ENCODE measurements at places on chromosomes 1 and 21. TPM values are rescaled to one million over a fixed set of nuclear protein-coding genes. Genes with fewer than 3 reads are reported as not detected.
A peak's percentile ranks its signal among the peaks of the same experiment; 100 is the strongest.

The UBE2U gene
- 0.52 TPM for polyA plus RNA-seq

- no peak for DNase-seq
These were observed 122.1 kb downstream of the LRIG2 start for GRCh38 chr1:113194846-113195830.

DNA sequence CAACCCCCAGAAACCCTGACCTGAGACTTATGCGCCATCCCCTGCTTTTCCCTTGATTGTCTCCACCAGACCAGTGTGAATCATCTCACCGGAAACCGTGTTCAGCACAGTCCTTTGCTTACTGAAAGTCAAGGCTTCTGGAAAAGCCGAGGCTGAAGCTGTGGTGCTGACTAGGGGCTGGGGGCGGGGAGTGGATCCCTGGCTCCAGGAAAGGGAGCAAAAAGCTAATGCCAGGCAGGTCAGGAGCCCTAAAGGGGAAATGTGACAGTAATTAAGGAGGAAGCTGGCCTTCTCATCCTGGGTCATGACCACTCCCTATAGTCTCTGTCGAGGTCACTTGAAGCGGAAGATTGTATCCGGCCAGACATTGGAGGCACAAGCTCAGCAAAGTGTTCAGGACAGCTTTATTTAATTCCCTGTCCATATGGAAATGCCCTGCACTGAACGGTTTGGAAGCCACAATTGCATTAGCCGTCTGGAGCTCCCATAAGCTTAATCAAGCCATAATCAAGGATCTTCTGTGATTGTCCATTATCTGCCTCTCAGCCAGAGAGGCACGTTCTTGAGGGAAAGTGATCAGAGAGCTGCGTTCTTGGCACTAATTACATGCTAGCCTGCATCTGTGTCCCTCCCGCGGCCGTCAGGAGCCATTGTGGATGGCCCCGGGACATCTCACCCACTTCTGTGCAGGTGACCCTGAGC, 403.6 kb downstream of the RRAGC start:
- no peak for DNase-seq

DNA sequence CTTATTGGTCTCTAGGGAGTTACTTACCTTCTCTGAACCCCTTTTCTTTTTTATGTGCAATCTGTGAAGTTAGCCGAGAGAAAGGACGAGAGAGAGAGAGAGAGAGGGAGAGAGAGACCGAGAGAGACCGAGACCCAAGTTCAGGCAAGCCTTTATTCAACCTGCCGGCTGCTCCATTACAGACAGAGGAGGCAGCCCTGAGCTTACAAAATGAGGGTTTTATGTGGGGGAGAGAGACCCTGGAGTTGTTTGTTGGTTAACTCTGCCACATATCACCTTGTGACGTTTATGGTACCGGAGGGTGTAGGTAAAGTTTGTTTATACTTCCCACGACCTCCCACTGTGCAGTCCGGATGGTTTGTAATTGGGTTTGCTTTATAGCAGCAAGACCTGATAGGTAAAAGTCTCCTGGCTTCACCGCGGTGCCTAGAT, 1.5 kb upstream of the MCOLN3 start:
- peak; percentile 15 for DNase-seq

- DNase-seq: no peak
These were observed 19.9 kb upstream of the SERPINC1 start for GRCh38 chr1:173937062-173937461.

DNA sequence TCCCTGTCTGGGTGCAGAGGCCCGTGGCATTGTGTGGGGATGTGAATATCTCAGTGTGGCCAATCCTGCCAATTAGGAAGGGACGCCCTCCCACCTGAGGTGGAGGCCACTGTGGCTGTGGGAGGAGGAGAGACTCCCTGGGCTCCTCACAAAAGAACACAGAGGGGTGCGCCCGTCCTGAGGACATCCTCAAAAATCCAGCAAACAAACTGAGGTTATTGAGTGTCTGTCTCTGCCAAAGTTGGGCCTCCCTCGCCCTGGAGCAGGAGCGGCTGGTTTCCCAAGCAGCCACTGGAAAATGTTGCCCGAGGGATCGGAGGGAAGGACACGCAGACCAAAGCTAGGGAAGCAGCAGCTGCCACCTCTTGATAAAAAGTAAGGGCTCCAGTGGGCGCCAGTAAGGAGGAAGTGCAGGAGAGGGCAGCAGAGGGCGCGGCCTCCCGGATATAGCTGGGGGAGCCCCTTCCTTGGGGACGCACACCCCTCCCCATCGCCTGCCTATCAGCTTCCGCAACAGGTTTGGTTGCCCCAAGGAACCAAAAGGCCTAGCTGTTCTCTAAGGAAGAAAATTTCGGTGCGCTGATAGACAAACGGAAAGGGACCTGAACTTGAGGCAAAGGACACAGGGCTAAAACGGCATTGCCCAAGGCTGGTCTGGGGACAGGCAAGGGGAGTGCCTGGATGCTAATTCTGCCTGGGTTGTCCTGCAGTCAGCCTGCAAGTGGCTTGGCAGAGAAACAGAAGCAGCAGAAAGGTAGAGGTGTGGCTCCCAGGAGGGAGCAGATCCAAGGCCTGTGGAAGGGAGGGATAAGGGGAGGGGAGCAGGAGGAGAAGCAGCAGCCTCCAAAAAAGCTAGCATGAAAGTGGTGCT, 1.7 kb upstream of the GRIK3 start:
- no peak for DNase-seq

DNA sequence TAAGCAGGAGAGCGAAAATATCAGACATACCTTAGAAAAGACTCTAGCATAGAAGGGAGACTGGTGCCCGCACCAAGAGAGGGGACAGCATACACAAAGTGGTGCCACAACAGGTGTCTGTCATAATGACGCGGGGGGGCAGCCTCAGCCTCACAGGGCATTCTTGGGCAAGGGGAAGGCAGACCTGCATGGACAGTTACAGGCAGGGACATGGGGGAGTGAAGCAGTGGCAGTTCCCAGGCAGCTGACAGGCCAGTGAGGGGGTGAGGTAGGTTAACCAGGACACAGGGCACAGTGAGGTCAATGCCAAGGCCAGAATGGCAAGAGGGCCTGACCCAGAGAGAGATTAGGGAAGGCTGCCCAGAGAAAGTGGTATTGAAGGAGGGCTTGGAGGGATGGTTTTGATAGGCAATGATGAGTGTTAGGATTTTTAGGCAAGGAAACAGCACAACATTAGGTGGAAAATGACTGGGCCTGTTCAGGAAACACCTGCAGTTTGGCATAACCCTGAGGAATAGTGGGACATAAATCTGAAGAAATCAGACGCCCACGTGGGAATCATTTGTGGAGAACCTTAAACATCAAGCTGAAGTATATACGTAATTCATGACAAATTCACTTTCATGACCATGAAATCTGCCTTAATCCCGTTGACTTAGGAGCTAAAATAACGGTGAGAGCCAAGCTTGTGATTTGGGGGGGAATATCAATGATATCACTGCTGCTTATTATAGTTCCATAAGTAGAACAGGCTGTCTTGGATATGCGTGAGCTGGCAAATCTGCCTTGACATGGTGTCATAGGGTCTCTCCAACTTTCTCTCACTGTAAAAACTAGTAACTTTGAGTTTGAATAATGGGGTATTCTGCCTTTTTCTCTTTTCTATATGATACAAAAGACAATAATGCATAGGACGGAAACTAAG, 8.9 kb downstream of the PTPN14 start:
- DNase-seq: no peak

DNA sequence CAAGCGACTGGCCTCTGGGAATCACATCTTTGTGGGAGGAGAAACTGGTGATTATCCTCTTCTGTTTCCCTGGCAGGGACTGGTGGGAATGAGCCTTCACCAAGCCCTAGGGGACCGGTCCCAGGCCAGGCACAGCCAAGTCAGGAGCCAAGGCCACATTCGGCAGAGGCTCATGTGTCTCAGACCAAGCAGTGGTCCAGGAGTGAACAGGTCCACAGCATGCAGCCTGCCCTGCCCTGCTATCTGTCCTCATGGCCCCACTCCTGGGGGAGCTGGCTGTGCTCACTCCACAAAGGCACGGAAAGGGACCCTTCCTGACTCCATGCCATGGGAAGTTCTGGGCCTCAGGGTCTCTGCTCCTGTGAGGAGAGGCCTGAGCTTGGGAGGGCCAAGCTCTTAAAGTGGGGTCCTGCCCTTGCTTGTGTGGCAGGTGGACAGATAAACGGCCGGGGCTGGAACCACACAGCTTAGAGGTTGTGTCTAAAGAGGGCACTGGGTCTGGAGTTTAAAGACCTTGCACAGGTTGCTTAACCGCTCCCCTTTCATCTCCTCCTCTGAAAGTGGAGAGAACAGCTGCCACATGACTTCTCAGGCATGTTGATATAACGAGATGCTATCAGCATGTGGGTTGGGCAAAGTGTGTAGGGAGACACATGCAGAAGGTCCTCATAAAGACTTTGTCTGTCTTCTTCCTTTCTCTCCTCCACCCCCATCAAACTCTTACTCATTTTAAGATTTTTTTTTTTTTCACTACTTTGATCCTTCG, 57.5 kb downstream of the CASQ2 start:
- no peak for DNase-seq

DNA sequence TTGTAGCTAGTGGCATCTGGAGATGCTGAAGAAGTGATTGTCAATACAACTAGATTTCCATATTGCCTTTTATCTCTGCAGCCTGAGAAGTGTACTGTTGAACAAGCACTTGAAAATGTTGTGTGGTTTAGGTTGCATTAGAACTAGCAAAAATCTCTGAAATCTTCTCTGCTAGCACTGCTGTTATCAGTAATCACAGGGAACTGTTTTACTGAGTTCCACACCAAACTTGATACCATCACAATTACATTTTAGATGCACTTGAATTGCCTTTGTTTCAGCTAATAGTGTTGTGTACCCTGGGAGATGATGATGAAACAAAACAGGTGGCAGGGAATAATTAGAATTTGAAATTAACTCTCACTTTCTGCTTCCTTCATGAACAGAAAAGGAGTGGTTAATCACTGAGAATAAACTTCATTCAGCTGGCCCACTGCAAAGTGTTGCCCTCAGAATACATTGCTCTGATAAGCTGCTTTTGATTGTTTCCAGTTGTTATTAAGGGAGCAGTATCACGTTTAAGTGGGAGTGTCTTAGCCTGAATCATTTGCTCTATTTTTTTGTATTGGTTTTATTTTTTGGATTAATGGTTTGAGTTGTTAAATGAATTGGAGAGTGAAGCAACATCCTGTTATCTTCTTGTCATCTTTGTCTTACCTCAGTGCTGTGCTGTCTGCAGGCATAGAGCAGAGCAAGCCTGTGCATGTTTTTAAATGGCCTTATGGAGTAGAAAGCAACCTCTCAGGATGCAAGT, 13.0 kb downstream of the FAM20B start:
- DNase-seq: no peak

DNA sequence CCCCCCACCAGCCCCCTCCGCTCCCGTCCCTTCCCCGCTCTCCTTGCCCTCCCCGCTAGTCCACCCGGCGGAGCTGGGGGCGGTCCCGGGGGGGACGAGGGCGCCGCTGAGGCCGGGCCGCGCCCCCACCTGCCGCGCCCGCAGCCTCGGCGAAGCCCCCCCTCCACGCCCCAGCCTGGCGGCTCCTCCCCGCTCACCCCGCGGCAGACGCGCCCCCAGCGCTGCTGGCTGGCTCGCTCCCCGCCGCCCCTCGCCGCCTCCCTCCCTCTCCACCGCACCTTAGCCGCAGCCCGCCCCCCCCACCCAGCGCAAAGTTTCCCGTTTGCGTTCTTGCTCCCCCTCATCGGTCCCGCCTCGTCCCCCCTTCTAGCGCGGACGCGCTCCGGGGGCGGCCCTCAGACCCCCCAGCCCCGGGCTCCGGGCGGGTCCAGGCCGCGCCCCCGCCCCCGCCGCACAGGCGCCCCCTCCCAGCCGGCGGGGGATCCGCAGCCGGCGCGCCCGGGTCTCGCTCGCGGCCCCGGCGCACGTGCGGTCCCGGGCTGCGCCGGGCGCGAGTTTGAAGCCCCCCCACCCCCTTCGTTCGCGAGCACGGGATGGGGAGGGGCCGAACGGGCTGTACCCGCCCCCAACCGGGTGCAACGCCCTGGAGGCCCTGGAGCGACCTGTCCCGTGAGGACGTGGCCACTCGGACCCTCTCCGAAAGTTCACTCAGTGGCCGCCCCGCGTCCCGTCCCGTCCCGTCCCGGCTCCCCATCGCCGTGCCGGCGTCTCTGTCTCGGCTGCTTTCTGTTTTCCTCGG, 623 bp downstream of the PTPRF start:
- no peak for DNase-seq

- no peak for DNase-seq
These were observed 3.9 kb upstream of the FAM78B start for GRCh38 chr1:166170726-166171125.

The RORC gene
- polyA plus RNA-seq: 1.3 TPM

The SPRR2A gene
- polyA plus RNA-seq: not detected

DNA sequence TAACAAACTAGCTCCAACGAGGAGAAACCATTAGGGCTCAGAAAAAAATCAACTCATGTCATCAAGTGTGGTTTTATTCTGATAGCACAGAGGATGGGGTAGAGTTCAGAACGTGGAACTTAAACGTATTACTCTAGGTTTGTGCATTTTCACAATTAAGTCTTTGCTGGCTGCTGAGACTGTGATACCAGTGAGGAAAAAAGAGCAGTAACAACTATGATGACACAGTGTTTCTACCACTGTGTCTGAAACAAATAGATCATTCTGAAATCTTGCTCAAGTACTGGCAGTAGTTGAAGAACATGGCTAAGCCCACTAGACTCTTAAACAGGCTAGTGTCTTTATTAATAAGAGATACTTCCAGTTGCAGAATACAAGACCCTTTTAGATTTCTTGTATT, 31.0 kb downstream of the NUCKS1 start:
- DNase-seq: no peak

The ADAMTS1 gene
- 124 TPM for polyA plus RNA-seq

The KIF2C gene
- 28.1 TPM for polyA plus RNA-seq

The RPE65 gene
- 0.09 TPM for polyA plus RNA-seq

GRCh38 chr1:218778257-218779126, 395.2 kb upstream of the LYPLAL1 start:
- DNase-seq: no peak

DNA sequence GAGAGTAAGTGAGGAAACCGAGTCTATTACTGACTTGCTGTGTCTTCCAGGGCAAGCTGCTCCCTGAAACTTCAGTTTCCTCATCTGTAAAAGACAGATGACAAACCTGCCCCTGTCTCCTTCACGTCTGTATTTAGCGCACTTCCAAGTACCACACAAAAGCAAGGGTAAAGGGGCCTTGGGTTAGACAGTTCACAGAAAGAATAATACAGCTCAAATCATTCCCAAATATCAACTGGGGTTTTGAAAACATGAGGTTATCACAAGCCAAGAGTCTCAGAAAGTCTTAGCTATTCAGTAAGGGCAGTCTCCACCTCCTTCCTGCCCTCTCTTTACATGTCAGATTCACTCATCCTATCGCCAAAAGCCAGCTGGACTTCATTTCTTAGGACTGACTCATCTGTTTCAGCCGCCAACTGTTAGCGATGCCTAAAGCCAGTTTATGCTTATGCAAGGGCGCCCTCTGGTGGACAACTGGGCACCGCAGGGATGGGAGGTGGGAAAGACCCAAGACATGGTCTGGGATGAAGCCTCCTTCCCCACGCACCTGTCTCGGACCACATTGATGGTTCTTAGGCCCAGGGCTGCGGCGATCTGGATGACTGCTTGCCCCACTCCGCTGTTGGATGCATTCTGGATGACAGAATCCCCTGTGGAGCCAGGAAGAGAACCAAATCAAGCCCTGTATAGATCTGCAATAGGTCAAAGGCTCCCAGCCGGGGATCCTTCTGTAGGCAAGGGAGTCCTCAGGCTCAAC, 21.1 kb upstream of the SRSF4 start:
- DNase-seq: peak; percentile 92

The PCP4 gene
- polyA plus RNA-seq: 10.2 TPM

All from renal pelvis (tissue), 12 donors.